ENCODE measurements at places on chromosomes 4 and X.
A peak's percentile ranks its signal among the peaks of the same experiment; 100 is the strongest.

DNA sequence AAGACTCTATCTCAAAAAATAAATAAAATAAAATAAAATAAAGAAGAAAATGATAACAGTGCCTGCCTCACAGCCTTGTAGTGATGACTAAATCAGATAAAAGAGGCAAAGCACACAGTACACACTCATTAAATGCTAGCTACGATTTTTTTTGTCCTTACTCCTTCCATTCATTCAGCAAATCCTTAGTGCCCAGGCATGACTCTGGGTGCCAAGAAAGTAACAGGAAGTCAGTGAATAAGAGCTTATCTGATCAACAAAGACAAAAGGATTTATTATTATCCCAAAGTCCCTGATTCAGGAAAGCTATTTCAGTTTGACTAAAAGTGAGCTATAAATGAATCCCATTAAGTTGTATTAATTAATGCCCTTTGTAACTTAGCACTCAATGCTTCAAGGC is 92.7 kb downstream of the SH3KBP1 start:
- DNase-seq, result no peak

GRCh38 chrX:10095246-10095645 is 61.5 kb upstream of the CLCN4 start:
- no peak for DNase-seq

DNA sequence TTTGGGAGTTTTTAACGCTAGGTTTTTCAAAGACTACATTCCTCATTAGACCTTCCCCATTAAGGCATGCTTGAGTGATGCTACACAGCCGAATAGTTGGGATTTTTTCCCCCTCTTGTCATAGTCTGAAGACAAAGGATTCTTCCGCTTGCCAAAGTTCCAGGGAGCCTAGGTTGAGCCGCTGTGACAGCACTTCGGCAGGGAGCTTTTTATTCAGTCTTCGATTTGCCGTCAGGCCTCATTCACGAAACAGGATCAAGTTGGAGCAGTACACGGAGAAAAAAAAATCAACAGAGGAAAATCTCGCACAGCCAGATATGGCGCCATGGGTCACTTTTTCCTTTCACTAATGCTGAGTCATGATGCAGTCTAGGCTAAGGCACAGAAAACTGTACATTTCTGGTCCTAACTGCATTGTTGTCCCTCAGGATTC is 24.3 kb downstream of the SHROOM3 start:
- DNase-seq, result peak; percentile 13

- no peak for DNase-seq
Measured at GRCh38 chr4:173420801-173421200, 21.9 kb upstream of the SCRG1 start.

- no peak for DNase-seq
Measured at GRCh38 chrX:131826572-131826971, 196.5 kb upstream of the STK26 start.
